Heart left ventricle (tissue), 16 donors: ENCODE measurements at places on chromosomes 6 and 20. TPM values are rescaled to one million over a fixed set of nuclear protein-coding genes. Genes with fewer than 3 reads are reported as not detected.

DNA sequence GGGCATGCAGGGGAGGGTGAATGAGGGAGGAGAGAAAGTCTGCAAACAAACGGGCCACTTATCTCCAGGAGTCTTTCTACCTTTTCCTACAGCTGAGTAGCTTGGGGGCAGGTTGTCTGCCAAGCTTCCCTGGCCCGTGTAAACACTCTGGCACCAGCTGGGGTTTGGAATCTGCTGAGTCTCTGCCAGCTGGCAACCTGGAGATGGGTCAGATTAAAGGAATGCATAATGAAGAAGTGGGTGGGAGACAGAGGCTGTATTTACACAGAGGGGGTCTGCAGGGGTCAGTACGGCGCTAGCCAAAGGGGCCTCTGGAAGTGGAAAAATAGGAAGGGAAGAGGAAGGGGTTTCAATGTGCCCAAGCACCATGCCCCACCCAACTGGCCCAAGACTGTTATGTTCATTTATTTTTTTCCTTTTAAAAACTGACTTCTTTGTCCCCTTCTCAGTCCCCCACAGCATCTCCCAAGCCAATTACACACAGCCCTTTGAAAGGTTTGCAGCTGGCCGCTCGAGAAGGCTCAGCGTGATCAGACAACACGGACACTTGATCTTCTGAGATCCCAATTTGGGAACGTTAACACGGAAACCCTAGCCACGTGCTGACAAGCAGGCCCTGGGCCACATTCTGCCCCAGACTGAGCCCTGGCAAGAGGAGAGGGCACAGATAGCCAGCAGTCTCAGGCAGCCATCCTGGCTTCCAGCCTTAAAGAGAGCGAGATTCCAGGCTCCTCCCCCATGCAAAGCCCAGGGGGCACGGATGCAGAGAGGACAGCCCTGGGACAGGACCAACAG lies 25.2 kb downstream of the TRAM2 start:
- no peak overlapping the region for H3K4me3 ChIP-seq
- H3K4me1 ChIP-seq, result peaks cover 62% of the 10 kb centered on the region
- no peaks in the 10 kb centered on the region for H3K36me3 ChIP-seq
- H3K27ac ChIP-seq, result peak overlapping the region; percentile 84

- H3K4me3 ChIP-seq, result no peak overlapping the region
- no peaks in the 10 kb centered on the region for H3K27me3 ChIP-seq
- no peak for DNase-seq
- peak overlapping the region; percentile 68 for H3K27ac ChIP-seq
- H3K4me1 ChIP-seq, result peaks cover 5% of the 10 kb centered on the region
Observed at GRCh38 chr6:11439017-11439420, 98.5 kb upstream of the TMEM170B start.

DNA sequence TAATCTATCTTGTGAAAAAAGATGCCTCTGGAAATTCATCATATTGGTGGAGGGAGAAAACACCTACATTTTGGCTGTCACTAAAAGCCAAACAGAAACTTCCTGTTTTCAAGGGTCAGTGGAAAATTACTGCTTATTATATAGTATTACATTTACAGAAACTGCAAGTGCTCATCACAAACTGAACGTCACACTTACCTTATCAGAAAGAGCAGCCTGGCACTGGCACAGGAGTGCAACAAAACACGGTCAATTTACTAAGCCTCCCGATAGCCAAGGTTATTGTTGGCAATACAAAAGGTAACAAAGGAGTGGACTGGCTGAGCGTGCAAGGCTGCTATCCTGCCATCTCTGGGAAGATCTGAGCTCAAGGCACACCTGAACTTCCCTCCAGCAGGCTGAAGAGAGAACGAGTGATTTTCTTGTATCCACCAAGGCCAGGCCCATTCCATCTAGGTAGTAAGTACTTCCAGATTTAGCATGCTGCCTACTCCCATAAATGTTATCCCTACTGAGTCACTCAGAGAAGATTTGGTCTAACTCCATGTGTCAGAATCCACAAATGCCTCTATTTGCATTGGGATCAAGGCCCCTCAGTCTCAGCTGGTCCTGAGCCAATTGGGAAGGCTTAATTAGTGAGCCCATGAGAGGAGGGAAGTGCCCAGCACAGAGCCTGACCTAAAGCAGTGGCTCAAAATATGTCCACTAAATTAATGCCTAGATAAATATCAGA lies 399.8 kb downstream of the BTBD9 start:
- H3K4me1 ChIP-seq, result peaks cover 10% of the 10 kb centered on the region
- H3K36me3 ChIP-seq, result no peaks in the 10 kb centered on the region
- H3K27me3 ChIP-seq, result no peaks in the 10 kb centered on the region
- no peak overlapping the region for H3K27ac ChIP-seq
- H3K4me3 ChIP-seq, result no peak overlapping the region

DNA sequence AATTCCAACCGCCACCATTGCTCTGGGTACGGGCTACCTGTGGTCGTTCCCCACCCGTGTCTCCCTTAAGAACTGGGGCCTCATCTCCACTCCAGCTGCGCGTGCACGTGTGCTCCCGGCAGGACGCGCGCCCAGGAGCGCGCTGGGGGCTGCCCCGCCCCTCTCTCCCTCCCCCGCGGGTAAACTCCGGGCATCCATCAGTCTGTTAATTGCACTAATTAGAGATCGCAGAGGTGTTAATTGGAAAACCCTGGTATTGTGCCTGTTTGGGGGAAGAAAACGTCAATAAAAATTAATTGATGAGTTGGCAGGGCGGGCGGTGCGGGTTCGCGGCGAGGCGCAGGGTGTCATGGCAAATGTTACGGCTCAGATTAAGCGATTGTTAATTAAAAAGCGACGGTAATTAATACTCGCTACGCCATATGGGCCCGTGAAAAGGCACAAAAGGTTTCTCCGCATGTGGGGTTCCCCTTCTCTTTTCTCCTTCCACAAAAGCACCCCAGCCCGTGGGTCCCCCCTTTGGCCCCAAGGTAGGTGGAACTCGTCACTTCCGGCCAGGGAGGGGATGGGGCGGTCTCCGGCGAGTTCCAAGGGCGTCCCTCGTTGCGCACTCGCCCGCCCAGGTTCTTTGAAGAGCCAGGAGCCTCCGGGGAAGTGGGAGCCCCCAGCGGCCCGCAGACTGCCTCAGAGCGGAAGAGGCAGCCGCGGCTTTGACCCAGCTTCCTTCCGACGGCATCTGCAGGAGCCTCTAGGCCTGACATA lies 14.4 kb downstream of the FOXP4 start:
- no peaks in the 10 kb centered on the region for H3K4me1 ChIP-seq
- H3K27ac ChIP-seq, result peak overlapping the region; percentile 27
- H3K27me3 ChIP-seq, result no peaks in the 10 kb centered on the region

DNA sequence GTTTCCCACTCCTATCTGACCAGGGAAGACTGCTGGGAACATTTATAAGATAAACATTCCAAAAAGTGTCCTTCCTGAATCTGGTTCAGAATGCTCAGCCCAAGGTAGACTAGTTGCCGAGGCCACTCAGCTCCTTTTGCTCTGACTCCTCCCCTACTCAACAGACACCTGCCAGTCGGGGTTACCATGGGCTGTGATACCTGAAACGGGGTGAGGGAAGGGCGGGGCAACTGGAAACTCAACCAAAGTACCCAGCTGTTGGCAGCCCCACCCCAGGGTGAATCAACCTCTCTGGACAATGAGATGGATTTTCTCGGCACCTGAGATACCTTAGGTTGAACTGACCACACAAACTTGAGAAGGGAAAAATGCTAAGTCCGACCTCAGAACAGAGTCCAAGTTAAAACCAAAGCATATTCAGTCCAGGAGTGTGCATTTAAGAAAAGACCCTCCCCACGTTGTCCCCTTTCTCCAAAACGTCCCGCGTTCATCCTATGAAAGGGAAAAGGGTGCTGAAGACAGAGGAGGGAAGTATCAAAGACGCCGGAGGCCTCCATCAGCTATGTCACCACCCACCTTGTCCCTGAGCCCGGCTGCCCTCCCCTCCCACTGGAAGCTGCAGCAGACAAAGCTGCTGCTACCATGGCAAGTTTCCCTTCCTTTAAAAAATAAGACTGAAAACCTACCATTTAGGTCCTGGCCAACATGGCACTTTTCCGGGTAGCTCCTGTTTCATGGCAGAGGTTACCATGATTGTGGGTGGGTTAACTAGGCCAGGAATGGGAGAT lies 100.1 kb downstream of the SLC23A2 start:
- H3K27me3 ChIP-seq, result no peaks in the 10 kb centered on the region
- H3K4me3 ChIP-seq, result no peak overlapping the region
- no peak for DNase-seq
- peaks cover 22% of the 10 kb centered on the region for H3K36me3 ChIP-seq
- H3K27ac ChIP-seq, result no peak overlapping the region
- H3K4me1 ChIP-seq, result peaks cover 8% of the 10 kb centered on the region

DNA sequence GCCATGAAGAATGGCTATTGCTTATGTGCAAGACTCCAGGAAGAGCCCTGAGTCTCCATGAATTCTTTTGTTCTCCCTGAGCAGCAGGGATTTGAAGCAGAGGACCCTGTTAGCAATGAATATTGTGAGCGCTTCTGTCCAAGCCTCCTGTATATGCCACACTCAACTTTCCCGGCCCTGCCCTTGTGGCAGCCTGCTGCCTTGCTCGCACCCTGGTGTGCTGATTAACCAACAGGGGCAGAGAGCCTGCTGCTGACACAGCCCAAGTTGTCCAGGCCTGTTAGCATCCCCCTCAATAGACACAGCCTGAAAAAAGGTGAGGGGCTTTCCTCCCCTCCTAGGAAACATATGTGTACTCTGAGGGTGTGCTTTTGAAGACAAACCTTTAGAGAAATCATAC lies 131.4 kb downstream of the BMP2 start:
- H3K4me3 ChIP-seq, result no peak overlapping the region
- H3K27ac ChIP-seq, result no peak overlapping the region
- H3K27me3 ChIP-seq, result no peaks in the 10 kb centered on the region
- DNase-seq, result no peak

DNA sequence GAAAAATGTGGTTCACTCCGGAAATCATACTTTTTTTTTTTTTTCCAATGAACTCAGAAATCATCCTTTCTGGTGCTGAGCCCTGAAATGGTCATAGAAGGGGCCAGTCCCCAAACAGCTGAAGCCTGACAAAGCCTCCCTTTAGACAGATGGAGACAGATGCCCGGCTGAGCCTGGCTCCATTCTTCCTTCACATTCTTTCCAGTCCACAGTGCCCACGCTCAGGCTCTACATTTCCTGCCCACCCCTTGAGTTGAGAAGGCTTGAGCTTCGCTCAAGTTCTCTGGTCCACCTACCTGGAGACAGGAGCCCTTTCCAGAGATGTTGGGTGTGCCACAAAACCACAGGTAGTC lies 41.2 kb downstream of the KCNK5 start:
- H3K4me1 ChIP-seq, result no peaks in the 10 kb centered on the region
- no peak overlapping the region for H3K27ac ChIP-seq
- H3K36me3 ChIP-seq, result no peaks in the 10 kb centered on the region

DNA sequence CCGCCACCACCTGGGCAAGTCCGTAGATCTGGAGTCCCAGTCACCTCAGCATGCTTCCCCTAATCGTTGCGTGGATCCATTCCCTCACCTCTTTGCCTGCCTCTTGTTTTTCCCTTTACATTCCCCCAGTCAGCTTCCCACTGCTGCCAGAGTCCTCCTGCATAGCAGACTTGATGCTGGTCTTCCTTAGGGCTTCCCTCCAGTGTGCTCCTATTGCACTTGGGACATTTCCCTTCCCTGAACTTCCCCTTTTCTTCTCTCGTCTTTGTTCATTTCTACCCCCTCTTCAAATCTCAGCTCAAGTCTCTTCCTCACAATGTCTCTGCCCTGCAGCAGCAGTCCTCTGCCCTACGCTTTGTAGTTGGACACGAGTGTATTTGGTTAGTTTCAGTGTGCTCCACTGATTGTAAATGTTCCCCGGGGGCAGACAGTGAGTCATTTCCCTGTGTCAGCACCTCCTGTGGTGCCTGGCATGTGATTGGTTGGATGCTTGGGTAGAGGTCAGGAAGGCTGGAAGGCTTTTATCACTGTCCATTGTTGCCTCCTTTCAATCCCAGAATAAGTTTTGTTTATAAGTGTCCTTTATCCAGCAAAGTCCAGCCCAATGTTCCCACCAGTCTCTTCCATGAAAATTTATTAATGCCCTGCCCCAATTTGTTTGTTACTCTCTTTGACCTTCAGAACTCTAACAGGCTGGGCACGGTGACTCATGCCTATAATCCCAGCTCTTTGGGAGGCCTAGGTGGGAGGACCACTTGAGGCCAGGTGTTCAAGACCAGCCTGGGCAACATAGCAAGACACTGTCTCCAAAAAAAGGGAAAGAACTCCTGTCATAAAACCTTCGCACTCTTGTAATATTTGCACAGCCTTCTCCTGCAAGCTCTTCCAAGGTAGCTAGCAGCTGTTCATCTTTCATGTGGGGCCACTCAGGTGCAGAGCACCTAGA lies 38.3 kb downstream of the FAM120B start:
- H3K4me3 ChIP-seq, result no peak overlapping the region
- DNase-seq, result peak; percentile 41
- peaks cover 21% of the 10 kb centered on the region for H3K4me1 ChIP-seq
- peaks cover 30% of the 10 kb centered on the region for H3K36me3 ChIP-seq
- peak overlapping the region; percentile 56 for H3K27ac ChIP-seq

The TNNC2 gene
- 0.30 TPM for polyA plus RNA-seq

The SCRT2 gene
- polyA plus RNA-seq, result not detected

The RAMACL gene
- polyA plus RNA-seq, result 0.88 TPM

The PRPH2 gene
- polyA plus RNA-seq, result 0.91 TPM

The VSX1 gene
- polyA plus RNA-seq, result not detected

The SLC17A5 gene
- polyA plus RNA-seq, result 2.1 TPM

The HAO1 gene
- polyA plus RNA-seq, result not detected
